Activated naive CD4-positive, alpha-beta T cell treated with Interleukin-2 at 50 U/mL for 16 hours (primary cell): ENCODE measurements at places on chromosomes 4 and X.

GRCh38 chr4:13289391-13289790, 194.7 kb downstream of the RAB28 start:
- DNase-seq = no peak

- no peak for DNase-seq
Observed at GRCh38 chrX:69236641-69237040, 71.4 kb upstream of the PJA1 start.

DNA sequence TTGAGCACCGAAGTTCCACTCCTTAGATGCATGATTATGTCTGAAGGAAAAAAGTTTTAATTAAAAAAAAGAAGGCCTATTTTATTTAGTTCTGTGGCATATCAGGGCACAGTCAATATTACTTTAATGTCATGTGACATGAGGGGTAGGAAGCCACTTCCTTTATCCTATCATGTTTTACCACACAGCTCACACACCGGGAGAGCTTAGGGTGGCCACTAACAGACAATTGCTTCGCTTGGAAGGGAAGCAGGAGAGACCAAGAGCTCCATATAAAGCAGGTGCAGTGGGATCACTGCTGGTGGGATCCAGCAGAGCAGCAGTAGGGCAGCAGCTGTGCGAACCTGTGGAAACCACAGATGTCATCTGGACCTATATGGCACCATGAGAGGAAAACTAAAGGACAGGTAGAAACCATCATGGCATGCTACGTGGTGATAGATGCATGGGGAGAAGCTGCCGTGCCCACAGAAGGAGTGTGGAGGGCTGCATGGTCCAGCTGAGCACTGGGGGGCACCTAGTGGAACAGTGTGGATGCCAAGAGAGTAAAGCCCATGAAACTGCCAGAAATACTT, 52.0 kb downstream of the DTHD1 start:
- DNase-seq = no peak

DNA sequence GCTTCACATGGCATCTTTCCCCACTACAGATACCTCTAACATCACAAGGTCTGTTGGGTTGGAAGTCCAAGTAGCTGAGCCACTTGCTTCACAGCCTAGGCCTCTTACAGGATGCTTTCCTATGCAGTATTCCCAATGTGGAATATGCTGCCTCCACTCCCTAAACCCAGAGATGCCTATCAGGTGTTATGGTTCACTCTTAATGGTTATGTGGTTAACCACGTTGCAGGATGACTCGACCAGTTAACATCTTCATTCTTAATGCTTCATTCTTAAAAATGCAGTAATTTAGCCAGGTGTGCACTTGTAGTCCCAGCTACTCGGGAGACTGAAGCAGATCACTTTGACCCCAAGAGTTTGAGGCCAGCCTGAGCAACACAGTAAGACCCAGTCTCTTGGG, 24.2 kb downstream of the HAUS3 start:
- DNase-seq = no peak
